Sciatic nerve (tissue), 2 donors: ENCODE measurements at places on chromosomes 4 and X.

DNA sequence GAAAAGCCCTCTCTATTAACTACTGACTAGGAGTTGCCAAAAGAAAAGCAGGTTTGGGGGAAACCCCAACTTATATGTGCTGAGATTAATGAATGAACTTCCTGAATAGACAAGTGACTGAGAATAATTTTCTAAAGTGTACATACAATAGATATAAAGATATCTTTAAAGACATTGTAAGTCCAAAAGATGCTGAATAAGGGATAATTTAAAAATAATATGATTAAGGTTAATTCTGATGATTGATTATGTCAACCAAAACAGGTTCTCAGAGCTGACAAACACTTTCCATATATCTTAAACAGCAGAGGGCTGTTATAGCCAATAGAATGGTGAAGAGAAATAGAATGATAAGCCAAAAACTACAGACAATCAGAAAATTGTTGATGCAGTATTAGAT is 28.6 kb downstream of the AGA start:
- no peak for DNase-seq

DNA sequence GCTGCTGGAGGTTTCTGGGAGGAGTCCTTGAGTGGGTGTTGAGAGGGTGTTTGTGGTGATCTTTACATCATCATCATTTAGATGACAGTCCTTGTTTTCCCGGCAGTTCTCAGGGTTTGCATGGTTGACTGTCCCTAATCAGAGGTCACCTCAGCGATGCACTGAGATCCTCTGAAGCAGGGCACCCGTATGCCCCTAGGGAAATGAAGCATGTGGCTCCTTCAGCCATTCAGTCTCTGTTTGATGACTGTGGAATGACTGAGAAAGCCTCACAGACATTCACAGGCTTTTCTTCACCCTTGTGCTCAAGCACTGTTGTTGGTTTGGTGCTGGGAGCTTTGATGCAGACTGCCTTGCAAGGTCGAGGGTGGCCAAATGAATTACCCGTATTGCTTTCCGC is 474.7 kb downstream of the SPRY1 start:
- DNase-seq = no peak

DNA sequence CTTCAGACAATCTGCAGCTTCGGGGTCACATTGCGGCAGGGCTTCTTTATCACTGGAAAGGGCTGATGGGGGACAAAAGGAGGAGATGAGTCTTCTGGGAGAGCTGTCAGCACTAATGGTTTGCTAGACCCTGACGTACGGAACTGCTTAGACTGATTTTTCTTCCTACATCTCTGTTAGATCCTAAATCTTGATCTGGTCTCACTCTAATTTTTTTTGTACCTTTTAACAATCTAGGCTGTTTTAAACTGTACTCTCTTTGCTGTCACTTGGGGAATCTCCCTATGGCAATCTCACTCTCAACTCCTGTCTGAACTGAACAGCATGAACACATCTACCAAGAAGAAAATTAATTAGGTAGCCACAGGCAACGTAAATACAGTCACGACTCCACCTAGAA is 120.1 kb downstream of the SNCA start:
- no peak for DNase-seq

DNA sequence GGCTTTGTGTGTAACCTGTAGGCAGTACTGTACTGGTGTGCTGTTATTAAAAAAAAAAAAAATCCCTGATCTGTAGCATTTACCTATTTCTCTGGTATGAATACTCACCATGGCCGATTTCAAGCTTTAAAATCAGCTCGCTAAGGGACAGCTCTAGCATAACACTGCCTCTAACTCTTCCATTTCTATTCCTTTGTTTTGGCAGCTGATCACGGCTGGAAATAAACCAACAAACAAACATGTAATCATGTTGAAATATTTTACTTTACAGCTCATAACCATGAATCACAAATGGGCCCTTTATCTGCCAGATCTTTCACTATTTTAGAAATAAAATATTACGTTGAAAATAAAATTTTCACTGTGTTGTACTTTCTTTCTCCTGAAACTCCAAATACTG is 60.5 kb upstream of the IL15 start:
- no peak for DNase-seq

DNA sequence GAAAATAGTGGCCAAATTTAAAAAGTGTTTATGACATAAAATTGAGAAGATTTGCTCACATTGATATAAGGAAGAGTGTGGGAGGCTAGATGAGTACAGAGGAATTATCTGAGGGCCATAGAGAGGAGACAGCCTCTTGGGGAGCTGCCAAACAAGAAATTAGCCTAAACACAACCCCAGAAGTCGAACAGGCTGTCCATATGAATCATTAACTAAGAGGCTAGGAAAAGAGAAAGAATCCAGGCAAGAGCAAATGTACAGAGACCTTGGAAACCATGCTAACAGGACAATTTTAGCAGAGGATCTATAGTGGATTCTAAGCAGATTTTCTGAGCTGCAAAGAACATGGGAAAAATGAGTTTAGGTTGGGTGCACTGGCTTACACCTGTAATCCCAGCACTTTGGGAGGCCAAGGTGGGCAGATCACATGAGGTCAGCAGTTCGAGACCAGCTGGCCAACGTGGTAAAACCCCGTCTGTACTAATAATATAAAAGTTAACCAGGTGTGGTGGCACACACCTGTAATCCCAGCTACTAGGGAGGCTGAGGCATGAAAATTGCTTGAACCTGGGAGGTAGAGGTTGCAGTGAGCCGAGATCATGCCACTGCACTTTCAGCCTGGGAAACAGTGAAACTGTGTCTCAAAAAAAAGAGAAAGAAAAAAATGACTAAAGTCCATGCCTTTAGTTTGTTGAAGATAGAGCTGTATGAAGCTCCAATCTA is 76.1 kb downstream of the NWD2 start:
- no peak for DNase-seq

DNA sequence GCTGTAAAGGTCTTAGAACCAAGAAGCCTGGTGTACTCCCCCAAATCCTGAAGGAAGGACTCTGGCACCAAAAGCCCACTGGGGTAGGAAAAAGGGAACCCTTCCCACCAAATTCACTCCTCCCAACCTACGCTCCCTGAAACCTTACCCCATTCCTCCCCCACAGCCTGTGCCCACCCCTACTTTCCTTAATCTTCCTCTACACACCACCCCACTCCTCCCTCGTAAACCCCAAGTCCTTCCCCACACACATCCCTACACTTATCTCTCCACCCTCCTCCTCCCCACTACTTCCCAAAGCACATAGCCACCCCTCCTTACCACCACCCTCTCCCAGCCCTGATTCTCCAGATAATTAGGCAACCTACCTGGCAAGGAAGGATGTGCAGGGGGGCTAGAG is 1.7 kb downstream of the ZMYM3 start:
- DNase-seq = no peak

DNA sequence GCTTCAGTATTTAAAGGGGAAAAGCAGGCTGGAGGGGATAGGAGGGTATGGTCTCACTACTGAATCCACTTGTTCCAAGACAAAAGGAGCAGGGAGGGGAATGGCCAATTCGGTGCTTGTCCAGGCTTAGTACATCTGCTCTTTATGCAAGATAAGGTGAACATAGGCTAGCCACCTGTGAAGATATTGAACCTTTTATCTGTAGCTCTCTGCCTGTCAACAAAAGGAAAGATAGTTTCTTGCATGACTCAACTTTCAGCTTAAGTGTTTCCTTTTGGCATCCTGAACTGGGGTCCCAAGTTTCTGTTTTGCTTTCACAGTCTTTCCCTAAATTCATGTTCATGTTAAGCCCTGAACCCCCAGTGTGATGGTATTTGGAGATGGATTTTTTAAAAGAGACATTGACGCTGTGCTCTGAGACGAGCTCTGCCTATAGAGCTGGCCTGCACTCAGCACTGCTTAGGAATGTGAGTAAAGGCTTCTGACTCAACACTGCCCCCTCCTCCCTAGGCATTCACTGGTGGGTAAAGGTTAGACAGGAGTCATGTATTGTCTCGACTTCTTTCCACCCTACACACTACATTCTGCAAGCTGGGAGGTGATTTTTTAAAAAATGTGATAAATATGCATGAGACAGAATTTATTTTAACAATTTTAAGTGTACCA is 28.2 kb downstream of the FAM149A start:
- no peak for DNase-seq

DNA sequence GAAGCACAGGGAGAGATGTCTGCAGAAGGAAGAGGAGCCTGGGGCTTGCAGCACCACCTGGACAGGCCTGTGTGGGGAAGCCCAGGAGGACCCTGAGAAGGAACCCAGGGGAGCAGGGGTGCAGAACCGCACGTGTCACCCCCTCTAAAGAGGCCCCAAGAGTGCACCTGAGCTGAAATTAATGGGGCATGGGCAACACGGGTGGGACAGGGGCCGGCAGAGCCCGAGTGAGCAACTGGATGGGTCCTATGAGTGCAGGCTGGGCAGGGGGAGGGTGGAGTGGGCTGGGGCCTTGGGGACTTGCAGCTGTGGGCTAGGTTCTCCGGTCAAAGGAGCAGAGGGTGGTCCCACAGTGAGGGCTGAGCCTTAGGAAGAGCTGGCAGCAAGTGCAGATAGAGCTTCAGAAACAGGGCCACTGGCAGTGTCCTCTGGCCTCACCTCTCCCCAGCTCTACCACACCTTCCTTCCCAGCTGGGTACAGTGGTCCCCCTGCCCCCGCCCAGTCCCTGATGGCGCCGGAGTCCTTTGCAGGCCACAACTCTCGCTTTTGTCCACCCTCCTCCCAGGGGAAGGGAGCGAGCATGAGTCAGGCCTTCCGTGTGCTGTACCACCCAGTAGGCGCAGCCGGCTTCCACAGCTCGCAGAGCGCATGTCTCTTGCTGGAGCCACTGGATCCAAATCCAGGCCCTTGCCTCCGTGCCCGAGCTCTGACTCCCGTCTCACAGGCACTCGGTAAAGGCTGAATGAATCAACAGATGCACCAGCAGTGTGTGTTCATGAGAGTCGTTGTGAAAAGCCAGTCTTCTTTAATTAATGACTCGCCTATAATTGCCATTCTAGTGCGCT is 131.6 kb downstream of the HMX1 start:
- peak; percentile 35 for DNase-seq

- no peak for DNase-seq
Observed at GRCh38 chr4:85784947-85785346, 310.0 kb downstream of the ARHGAP24 start.

DNA sequence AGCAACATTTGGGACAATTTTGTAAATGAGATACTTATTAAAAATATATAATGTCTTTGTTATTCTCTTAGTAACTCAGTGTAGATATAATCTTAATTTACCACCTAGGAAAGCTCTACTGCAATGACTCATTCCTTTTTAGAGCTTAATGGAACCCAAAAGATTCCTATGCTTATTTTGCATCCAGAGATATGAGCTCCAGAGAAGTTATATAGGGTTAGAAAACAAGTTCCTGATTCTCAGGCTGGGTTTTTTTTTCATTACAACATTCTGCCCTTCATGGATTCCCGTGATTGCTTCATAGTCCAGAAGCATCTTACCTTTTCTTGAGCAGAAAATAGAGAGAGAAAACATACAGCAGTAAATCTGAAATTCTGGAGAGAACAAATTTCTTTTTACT is 57.9 kb upstream of the CXCL8 start:
- DNase-seq = no peak

DNA sequence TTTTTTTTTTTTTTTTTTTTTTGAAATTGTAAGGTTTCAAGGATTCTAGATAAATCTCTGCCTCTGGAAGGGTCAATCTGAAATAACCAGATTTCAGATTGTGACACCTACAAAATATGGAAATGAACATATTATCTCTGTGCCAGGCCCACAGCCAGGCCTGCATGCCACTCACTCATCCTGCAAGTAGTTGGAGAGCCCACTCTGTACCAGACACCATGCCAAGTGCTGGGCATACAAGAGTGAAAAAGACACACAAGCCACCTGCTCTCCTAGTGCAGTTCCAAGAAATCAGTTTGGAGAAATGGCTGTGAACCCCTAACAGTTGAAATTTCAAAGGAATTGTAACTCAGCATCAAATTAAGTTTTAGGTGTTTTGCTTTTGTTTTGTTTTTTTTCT is 145.9 kb upstream of the NOCT start:
- DNase-seq = no peak

DNA sequence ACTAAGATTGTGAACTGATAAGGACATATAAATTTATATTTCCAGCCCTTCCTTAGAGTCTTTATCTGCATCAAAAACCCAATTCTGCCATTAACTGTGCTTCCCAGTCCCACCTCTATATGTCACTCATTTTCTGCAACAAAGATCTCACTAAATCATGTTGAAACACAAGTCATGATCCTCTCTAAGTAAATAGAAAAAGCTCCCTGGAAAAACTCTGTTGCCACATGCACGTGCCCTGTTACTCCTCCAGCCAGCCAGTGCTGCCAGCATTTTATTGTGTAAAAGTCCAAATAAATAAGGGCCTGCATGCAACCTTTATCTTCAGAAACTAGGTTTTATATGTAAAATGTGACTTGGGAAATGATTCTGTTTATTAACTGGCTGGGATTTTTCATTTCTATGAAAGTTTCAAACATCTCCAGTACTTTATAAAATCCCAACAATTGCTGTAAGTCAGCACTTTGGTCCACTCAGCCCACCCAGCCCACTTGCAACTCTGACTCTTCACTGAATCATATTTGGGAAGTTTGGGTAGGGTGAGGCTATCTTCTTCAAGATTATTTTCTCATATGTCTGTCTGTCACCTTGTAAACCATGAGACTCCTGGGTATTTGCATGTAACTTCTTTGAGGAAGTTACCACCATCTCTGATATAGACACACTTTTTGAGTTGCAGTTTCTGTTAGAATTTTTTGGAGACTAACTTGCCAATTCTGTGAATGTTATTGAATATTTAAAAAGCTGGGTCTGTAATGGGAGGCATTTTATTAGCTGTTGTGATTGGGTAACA is 40.0 kb upstream of the SMARCA5 start:
- no peak for DNase-seq

DNA sequence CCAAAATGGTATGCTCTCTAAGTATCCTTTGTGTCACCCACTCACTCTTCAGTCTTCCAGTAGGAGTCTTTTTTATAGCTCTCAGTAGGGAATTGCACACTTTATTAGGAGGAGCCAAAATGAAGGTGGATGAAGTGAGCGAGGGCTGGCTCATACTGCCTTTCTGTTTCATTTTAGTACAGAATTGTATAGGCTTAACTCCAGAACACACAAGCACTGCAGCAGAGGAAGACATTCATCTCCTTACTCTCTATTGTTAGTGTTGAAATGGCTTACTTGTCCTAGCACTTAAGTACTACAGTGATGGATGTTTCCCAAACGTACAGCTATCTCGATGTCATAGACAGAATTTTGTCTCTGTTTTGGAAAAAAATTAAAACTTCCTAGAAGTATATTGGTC is 327.3 kb upstream of the ATOH1 start:
- DNase-seq = no peak

- DNase-seq = no peak
Observed at GRCh38 chr4:61911313-61911756, 711.2 kb downstream of the ADGRL3 start.

DNA sequence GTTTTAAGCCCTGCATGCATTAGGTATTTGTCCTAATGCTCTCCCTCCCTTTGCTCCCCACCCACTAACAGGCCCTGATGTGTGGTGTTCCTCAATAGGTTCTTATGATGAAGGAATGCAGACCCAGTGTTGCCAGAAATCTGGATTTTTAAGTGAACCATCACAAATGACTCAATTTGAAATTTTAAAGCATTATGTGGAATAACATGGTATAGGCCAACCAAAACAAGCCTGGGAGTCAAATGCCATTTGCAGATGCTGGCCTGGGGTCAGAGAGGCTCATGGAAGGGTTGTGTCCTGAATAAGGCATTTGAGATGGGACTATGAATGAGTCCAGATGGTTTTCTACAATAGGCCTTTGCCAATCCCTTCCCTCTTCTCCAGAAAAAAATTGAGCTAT is 179.6 kb downstream of the SHROOM3 start:
- DNase-seq = no peak
